Motor neuron (in vitro differentiated cells): ENCODE measurements at places on chromosomes 2 and 18.
A peak's percentile ranks its signal among the peaks of the same experiment; 100 is the strongest.

DNA sequence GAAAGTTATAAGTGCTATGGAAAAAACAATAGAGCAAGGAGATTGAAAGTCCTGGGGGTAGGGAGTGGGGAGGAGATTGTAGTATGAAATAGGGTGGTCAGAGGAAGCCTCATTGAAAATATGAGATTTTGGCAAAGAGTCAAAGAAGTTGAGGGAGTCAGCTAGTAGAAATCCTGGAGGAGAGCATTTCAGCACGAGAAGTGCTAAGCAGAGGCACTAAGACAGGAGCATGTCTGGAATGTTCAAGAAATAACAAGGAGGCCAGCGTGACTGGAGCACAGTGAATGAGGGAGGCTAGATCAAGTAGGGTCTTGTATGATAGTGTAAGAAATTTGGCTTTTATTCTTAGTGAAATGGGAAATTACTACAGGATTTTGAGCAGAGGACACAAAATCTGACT lies 2.1 kb upstream of the TSPYL6 start:
- no peak for ATAC-seq

DNA sequence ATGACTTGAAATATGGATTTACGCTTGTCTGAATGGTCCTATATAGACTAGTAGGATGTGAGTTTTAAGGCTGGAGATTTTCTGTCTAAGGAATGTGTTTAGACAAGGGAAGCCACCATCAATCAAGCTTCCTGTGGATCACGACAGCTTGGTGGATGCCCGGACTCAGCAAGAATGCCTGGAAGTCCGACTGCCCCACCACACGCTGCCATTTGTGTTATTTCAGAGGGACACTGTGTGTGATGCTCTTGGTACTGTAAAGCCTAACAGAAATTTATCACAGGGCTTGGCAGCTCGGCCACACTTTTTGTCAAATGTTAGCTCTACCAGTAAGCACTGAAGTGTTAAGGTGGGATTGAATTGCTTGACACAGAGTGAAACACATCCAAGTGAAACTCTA lies 127.1 kb upstream of the CDH7 start:
- no peak for ATAC-seq

DNA sequence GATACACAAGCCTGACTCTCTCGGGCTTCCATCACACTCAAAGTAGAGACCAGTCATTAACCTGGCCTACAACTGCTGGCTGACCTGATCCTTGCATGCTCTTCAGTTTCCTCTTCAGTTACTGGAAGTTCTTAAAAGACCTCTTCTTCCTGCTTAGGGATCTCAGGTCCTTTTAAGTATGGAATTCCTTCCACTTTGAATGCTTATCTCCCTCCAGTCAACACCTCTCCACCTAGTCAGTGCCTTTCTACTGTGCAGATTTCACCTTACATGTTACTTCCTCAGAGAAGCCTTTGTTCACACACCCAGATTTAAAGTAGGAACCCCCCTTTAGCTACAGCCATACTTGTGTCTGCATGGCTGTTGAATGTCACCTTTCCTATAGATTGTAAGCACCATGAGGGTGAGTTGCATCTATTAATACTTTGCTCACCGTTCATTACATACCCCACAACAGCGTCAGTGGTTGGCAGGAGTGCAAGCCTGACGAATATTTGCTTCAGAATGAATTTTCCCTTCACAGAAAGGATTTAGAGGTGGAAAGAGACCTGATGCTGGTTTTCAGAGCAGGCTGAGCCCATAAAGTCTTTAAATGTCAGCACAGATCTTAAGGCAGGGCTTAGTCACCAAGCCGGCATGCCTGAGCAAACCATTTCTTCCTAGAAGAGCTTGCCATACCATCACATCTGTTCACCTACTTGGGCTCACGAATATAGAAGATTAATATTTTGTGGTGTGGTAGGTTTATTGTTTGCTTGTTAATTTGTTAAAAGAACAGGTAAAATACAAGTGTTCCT lies 90.1 kb downstream of the ACVR1 start:
- no peak for ATAC-seq

- ATAC-seq: no peak
Measured at GRCh38 chr2:147937744-147938349, 82.7 kb downstream of the ORC4 start.

DNA sequence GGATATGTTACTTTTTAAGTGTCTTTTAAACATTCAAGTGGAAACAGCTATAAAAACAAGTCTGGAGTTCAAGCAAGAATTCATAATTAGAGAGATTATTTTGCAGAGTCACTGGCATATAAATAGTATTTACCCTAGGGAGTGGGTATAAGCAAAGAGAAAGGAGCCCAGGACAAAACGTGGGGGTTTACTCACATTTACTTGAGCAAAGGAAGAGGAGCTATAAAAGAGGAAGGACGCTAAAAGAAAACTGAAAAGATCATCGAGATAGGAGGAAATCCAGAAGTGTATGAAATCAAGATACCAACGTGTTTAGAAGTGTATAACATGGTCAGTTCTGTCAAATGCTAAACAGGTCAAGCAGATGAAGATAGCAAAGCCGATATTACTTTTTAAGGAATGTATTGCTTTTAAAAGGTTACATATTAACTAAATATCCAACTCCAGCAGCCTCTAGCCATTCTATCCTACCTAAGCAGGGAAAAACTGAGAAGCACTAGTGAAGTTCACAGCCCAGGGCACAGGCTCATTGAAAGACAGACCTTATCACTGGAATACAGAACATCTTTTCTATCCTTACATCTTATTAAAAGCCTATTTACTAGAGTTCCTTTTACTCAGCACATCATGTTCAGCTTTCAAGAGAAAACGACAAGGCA lies 8.6 kb downstream of the KANSL1L start:
- ATAC-seq: no peak

- ATAC-seq: no peak
Measured at GRCh38 chr2:189111063-189111715, 68.4 kb downstream of the COL5A2 start.

- ATAC-seq: peak; percentile 68
Measured at GRCh38 chr2:136248242-136248641, 130.3 kb upstream of the CXCR4 start.

DNA sequence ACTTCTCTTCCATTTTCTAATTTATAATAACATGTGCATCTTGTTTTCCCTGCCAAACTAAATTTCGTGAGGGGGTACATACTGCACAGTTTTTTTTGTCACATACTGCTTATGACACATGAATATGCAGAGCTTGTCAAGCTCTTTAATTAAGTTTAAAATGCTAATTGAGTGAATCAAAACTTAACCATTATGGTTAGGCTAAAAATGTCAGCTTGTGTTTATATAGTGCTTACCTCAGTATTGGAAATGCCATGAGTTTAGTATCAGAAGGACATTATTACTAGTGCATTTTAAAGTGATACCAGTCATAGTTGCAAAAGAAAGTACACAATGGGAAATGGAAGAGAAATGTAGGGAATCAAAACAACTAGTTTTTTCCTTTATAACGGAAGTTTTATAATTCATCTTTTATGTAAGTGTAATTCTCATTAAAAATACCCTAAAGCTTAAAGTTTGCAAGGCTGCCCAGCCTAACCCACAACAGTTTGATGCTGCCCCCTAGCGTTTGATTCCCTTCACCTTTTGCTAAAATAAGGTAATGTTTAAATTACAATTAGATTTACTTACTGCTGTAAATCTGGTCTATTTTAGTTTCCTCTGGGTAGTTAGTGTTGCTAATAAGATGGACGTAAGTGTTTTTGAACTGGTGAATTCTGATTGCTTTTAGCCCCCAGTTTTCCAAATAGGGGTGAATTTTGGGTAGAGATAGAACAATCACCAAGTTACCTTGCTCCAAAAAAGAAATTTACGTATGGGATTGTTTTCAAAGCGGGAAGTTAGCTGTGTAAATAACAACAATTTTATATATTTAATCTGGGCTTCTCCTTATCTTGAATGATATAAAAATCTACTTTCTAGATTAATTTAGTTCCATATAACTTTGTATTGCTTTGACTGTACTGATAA lies 3.2 kb downstream of the SLC39A10 start:
- ATAC-seq: no peak

GRCh38 chr18:56248610-56249235 lies 389.7 kb downstream of the TXNL1 start:
- ATAC-seq: no peak

DNA sequence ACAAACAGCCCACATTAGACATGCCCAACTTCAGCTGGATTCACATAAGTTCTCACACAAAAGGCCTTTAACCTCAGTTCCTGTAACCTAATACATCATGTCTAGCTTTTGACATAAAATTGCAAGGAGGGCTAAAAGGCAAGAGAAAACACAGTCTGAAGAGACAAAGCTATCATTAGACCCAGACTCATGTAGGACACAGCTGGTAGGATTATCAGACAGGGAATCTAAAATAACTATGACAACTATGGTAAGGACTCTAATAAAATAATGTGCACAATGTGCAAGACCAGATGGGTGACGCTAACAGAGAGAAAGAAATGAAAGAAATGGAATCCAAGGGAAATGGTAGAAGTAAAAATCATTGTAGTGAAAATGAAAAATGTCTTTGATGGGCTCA lies 643.2 kb upstream of the RAB6C start:
- no peak for ATAC-seq

GRCh38 chr18:79940814-79941472 lies 10.5 kb downstream of the SLC66A2 start:
- no peak for ATAC-seq

DNA sequence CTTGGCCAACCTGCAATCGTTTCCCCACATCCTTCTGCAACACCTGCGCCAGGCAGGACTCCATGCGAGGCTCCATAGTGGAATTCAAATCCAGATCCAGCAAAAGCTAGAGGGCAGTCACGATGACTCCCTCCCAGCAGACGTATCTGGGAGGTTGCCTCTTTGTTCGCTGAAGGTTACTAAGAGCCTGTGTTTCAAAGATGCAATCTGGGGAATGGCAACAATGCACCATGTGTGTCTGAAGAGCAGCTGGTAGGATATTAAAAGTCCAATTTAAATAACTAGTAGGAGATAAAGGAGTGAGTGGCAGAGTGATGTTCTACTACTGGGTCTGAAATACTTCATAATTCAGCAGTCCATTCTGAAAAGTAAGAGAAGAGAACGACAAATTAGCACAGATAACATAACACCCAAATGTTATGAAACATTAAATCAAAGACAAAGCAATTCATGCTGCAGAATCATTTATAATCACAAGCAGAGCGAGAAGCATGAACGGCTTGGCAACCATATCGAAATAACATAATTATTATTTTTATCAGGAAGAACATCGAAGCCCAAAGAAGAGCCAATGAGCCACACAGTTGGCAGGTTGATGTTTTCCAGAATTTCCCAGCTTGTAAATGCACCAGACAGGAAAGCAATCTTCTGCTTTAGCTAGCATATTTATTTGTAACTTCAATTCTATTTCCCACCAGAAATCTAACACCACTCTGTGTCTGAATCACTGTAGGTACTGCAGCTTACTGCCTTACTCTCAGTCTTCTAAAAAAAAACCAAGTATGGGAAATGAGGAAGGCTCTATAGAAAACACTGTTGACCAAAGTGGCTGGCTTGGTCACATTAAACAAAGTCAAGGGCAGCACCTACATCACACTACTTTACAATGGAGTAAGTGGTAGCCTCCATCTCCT lies 43.2 kb downstream of the CLASP1 start:
- peak; percentile 65 for ATAC-seq

- peak; percentile 56 for ATAC-seq
Measured at GRCh38 chr2:176454893-176455815, 185.9 kb downstream of the MTX2 start.

DNA sequence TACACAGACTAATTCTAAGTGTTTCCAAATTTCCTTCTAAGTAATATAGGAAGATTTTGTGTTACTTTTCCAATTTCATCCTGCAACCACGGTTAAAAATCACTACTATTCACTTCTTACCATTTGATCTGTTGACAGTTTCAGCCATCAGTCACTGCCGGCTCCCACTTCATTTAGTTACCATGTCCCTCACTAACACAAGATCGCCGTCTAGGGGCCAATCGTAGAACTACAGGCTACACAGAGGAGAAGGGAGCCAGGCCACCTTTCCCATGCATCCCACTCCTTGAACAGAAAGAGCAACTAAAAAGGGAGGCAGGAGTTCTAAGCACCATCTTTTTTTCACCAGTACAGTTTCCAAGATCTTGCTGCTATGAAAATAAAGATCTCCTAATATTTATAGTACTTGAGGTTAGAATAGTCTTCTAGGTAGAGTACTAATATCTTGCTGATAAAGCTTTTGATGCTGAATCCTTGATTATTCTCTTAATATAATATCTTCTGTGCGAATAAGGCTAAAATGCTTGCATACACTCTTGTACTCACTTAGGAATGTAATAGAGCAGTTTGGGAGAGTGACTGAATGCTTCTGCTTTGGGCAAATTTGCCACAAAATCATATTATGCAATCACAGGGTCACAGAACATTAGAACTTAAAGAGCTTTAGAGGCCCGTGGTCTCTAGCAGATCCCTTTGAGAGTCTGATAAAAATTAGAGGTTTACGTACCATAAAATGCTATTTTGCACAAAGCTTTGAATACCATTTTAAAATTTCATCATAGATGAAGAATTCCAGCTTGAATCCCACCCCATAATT lies 39.5 kb upstream of the CYP1B1 start:
- ATAC-seq: peak; percentile 93

DNA sequence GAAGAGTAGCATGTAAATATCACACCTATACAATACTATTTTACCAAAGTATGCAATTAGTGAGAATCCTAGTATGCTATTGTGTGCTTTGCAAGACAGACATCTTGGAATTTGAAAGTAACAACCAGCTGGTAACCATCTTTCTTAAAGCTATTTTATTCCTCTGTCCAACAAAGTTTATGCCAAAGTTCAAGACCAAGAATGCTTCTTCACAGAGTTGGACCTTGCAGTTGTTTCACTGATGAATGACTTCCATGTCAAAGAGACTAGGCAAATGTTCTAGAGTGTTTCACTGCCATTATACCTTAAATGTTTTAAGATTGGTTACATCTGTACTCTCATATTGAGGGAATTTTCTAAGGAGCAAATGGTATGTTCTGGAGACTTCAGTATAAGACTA lies 215.2 kb upstream of the CRIM1 start:
- no peak for ATAC-seq

DNA sequence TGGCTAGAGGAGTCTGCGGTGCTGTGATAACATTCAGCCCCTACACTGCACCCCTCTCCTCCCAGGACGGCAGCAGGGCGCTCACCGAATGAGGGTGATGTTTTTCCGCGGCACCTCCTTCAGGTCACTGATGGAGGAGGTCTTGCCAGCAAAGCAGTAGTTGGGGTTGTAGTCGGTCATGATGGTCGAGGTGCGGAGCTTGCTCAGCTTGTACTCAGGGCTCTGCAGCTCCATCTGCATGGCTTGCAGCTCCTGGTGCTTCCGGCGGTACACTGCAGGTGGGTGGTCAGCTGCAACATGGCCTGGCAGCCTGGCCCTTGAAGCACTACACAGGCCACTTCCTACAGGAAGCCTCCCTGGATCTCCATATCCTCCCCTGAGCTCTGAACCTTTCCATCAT lies 108.0 kb downstream of the CLIP4 start:
- ATAC-seq: no peak

- no peak for ATAC-seq
Measured at GRCh38 chr2:26136451-26136850, 36.4 kb upstream of the GAREM2 start.
